ENCODE measurements at places on chromosomes 4 and X.

- DNase-seq, result no peak
Measured at GRCh38 chrX:65574356-65574755, 39.8 kb upstream of the LAS1L start.

DNA sequence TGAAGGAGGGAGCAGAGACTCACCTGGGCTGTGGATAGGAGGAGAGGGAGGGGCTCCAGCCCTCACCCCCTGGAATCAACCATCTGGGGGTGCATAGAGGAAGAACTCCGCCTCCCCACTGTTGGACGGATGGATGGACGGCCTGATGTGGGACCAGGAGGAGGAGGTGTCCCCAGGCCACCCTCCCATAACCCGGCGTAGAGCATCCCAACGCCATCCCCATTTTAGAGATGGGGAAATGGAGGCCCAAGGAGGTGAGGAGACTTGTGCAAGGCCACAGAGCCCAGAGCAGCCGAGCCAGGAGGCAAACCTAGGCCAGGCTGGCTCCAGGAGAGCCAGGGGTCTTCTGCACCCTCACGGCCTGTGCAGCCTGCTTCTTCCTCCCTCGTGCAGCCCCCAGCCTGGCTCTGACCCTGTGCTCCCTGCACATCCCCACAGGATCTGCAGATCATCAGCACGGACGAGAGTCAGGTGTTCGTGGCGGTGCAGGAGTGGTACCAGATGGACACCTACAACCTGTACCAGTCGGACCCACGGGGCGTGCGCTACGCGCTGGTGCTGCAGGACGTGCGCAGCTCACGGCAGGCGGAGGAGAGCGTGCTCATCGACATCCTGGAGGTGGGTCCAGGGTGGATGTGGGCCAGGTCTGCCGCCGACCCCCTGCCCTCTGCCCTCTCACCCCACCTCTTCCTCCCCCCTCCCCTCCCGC is 241.0 kb upstream of the PSAPL1 start:
- DNase-seq, result no peak

- DNase-seq, result no peak
Measured at GRCh38 chr4:3122081-3122563, 47.6 kb downstream of the HTT start.

- DNase-seq, result no peak
Measured at GRCh38 chrX:65586491-65586890, 51.9 kb upstream of the LAS1L start.

DNA sequence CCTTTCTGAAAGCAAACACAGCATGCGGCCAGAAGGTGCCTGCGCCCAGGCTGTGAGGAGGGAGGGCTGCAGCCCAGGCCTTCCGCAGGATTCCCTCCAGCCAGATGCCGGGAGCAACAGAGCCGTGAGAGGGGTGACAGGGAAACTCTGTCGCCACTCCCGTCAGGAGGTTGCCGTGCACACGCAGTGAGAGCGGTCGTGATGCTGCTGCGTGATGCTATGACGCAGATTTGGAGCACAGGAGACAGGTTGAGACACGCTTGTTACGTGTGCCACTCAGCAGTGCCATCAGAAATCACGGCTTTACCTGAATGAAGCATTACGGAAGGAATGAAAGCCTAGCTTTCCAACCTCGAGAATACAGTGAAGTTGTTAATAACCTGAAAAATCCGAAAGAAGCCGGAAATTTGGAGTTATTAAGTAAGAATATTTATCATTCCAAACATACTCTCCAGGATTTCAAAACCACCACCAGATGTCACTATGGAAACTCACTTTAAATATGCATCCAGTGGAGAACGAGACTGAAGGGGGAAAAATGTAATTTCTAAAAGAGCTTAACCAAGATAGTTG is 54.4 kb downstream of the FAT1 start:
- no peak for DNase-seq

DNA sequence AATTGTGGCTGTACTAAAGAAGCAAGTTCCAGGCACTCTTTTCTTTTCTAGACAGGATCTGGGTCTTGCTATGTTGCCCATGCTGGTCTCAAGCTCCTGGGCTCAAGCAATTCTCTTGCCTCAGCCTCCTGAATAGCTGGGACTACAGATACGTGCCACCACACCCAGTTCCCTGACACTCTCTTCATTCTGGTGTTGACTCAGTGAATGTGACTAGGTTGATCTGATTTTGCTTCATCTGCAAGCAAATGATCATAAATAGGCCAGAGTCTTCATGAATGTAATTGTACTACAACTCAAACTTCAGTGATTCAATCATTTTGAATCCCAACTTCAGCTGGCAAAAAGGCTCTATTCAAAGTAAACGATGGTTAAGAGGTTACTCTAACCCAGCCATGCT is 78.5 kb downstream of the APBB2 start:
- no peak for DNase-seq

GRCh38 chr4:110296892-110297291 is 98.5 kb upstream of the ELOVL6 start:
- no peak for DNase-seq

- no peak for DNase-seq
Measured at GRCh38 chrX:44099366-44099765, 126.2 kb upstream of the NDP start.

DNA sequence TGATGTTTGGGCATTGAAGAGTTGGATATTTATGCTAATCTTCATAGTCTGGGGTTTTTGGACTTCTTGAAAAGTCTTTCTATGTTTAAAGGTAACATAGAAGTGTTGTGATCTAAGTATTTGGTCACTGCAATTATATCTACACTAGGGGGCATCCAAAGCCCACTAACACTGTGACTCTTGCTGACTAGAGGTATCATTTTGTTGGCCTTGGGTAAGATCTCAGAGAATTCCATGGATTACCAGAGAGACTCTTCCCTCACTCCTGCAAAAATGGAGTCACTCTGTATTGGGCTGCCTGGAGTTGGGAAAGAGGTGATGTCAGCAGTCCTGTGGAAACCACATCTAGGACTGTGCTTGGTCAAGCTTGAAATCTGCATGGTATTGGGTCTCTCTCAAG is 1077.6 kb downstream of the FAM133A start:
- DNase-seq, result no peak

GRCh38 chr4:20995610-20996009 is 295.4 kb downstream of the PACRGL start:
- DNase-seq, result no peak

DNA sequence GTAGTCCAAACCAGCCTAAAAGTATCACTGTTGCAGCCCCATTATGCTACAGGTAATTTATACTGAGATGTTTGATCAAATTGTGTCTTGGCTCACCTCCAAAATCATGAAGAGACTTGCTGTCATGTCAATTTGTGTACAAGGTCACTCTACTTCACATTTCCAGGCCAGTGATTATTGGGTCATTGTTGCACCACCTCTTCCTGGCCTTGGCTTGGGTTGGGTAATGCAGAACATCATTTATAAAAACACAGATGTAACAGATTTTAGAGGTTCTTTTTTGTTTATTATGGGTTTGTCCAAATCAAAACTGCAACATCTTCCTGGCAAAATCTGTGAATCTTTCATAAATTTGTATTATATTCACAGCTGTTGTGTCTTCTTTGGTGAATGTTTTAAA is 459.5 kb downstream of the ANKRD50 start:
- no peak for DNase-seq

Measured in GM19239 (cell line).